Hepatocyte (in vitro differentiated cells): ENCODE measurements at places on chromosomes 7 and 10. TPM values are rescaled to one million over a fixed set of nuclear protein-coding genes. Genes with fewer than 3 reads are reported as not detected.

The SLC39A12 gene
- total RNA-seq: not detected in 2 replicates

- peak; percentile 84 for DNase-seq
These were observed 34.4 kb upstream of the SLF2 start for GRCh38 chr10:100878291-100878910.

GRCh38 chr7:43593010-43593409, 10.1 kb downstream of the STK17A start:
- DNase-seq: no peak

The KCND2 gene
- 2.6 and 3.6 TPM in 2 replicates for total RNA-seq

GRCh38 chr10:132659206-132660091, 121.9 kb downstream of the INPP5A start:
- no peak for DNase-seq

The HOXA7 gene
- 0.32 and 0.83 TPM in 2 replicates for total RNA-seq

The FAM24B gene
- total RNA-seq: not detected in 2 replicates

DNA sequence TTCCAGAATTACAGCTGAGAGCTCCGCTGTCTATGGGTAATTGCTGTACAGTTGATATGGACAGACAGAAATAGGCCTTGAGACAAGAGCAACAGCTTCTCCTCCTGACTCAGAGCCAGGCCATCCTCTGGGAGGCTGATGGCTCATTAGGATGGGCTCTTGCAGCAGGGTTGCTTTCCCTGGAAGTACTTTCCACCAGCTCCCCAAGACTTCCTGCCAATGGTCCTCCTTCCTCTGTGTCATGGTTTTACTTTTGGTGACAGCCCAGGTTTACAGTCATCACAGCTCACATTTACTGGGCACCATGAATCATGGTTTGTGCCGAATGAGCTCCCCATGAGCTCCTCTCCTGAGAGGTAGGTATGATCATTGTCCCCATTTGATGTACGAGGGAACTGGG, 131.8 kb downstream of the HECW1 start:
- DNase-seq: no peak

DNA sequence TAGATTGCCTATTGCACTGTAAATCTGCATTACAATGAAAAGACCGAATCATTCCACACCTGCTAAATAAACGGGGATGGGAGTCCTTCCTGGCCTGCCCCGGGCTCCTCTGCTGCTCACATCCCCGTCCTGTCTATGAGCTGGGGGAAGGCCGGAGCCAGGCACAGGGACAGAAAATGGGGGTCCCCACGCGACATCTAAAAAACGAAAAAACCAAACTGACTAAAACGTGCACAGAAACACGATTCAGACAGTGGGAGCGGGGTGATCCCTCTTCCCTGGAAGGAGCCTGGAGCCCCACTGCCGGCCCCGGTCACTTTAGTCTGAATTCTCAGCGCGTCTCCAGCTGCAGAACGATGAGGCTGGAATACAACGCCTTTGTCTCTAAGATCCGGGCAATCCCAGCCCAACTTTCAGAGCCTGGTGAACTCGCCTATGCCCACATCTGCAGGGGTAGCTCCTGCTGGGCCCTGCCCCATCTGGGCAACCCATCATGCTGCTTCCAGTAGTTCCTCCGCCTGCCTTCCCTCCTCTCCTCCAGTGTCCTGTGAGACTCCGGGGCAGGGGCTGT, 78.0 kb downstream of the ADARB2 start:
- DNase-seq: no peak

GRCh38 chr7:87517136-87517815, 41.8 kb upstream of the ABCB4 start:
- DNase-seq: no peak

DNA sequence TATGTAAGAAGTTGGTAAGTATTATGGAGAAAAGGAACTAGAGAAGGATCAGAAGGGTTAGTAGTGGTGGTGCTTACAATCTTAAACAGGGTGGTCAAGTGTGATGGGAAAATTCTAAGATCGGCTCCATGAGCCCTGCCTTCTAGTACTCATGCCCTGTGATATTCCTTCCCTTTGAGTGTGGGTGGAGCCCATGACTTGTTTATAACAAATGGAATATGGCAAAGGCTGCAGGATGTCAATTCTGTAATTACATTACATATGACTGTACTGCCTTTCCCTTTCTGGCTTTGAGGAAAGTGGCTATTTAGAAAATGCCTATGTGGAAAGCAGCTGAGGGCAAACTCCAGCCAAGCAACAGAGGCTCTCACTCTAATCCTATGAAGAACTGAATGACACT, 309.6 kb downstream of the AGMO start:
- no peak for DNase-seq

DNA sequence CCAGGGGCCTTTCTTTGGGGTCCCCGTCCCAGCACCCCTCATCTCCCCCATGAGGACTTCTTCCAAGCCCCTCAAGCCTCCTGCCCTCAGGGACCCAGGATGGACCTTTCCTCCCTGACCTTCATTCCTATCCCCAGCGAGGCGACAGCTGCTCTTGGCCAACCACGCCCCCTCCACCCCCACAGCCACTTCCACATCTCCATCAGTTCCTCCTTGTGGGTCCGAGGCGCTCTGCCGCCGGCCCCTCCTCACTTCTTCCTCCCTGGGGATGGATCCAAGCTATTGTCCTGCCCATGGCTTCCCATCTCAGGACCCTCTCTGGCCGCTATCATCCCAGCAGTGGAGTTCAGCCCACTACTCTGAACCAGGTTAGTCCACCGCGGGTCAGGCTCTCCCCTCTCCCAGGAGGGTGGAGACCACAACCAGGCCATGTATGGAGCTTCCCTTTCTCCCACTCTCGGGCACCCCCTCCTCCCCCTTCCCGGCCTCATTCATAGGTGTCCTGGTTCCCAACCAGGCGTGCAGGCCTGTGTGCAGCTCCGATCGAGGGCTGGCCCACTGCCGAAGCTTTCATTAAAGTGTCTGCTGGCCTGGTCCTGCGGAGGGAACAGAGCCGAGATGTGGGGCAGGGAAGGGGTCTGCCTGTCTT, 1.7 kb upstream of the SH2B2 start:
- DNase-seq: no peak

DNA sequence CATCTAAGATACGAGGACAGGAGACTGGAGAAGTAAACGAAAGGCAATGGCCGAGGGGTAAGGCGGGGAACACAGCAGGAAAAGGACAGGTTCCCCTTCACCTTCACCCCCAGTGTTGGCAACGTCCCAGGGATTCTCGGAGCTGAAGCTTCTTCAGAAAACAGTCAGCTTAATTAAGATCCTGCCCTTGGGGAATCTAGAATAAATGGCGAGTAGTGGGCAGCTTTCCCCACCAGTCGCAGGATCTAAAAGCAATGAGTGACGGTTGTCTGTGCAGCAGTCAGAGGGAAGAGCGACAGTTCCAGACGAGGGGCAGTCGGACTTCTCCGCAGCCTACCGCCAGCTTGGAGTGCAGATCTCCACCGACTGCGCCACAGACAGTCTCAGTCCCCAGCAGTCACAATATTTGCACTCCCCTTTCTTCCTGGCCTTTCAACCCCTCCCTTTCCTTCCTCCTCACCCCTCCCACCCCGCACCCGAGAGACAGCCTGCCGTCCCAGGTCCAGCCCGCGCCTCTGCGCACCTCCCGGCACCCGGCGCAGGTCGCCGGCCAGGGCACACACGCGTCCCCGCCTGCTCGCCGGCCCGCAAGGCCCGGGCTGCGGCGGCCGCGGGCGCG, 10.9 kb upstream of the SP8 start:
- DNase-seq: no peak

The PTER gene
- 14.6 and 21.6 TPM in 2 replicates for total RNA-seq

GRCh38 chr7:2482725-2483451, 6.7 kb upstream of the GRIFIN start:
- no peak for DNase-seq

DNA sequence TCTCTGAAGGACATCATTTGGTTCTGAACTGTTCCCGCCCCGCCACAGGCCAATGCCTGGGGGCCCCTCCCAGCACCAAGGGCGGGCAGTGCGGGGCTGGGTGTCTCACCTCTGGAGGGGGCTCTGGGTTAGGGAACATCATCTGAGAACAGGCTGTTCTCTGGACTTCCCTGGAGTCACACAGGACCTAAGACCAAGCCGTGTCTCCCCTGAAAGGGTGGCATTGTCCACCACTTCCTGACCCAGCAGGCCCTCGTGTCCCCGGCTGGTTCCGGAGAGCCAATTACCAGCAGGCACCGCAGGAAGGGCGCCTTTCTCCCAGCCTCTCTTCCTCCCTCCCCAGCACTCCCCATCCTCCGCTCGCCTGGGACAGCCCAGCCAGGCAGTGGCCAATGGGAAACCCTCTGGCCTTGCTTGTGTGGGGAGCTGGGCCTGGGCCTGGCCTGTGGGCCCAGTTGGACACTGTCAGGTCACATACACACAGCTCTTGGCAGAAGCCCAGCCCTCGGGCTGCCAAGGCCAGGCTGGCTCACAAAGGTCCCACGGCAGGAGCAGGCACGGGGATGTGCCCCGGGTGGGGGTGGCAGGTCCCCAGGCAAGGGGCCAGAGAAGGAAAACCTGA, 119.5 kb downstream of the SPDYE5 start:
- DNase-seq: no peak

DNA sequence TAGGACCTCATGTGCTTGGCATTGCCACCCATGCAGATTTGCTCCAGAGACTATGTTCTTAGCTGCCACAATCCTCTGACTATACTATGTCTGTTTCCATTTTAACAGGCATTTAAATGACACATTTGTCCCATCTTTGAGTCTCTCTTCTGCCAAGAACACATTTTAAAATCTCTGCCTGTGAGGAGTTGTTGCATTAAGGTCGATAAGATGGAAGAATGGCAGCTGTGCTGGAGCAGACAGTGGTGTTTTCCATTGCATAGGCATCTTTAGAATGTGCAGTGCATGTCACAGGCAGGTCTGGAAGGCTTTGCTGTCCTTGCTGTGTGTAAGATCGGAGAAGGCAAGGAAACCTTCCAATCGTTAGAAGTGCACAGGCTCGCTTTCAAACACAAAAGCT, 70.9 kb upstream of the CELF2 start:
- DNase-seq: no peak

DNA sequence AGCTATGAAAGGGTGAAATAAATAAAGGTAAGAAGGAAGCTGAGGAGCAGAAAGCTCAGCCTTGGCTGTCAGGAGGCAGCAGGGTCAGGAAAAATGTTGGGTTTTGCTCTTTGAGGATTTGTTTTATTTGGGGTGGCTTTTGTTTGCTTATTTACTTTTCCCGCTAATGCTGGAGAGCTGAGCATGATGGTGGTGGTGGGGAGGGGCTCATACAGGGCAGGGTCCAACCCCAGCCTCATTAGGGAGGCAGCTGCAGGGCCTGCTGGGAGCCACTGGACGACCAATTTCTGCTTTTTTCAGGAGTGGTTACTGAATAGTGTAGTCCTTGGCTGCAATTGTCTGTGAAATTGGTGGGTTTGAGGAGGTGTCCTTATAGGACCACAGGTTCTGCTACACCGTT, 36.3 kb downstream of the CCM2 start:
- DNase-seq: no peak

The CDHR3 gene
- 3.3 and 4.8 TPM in 2 replicates for total RNA-seq

DNA sequence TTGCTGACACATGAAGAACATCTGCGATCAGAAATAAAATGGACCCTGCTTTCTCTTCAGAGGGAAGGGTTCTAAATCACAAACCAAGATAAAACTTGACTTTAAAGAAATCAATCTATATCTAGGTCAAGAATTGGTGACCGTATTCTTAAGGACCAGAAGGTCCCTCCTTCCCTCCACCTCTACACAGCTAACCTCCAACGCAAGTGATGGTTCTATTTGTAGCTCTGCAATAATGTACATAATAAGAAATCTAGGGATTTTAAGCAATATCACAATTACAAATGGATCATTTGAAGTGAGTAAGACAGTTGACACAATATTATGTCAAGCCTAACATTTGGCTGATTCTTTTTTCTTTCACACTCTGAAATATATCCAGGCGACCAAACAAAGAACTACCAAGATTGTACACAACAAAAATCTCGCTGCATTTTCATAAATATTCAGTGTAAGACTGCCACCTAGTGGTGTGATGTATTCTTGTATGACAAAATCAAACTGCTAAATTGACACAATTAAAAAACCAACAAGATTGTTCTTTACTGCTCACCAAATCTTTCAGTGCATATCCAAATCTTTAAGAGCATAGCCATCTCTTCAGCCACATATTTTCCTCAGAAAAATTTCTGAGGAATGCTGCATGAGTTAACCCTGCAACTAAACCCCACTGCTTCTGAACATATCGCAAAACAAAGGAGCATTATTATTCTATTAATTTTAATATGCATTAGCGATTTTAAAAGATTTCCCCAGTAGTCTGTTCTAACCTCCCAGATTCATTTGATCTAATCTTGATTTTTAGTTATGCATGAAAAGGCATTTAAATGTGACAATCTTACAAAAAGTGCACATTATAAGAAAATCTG, 44.5 kb downstream of the ICA1 start:
- DNase-seq: peak; percentile 88

DNA sequence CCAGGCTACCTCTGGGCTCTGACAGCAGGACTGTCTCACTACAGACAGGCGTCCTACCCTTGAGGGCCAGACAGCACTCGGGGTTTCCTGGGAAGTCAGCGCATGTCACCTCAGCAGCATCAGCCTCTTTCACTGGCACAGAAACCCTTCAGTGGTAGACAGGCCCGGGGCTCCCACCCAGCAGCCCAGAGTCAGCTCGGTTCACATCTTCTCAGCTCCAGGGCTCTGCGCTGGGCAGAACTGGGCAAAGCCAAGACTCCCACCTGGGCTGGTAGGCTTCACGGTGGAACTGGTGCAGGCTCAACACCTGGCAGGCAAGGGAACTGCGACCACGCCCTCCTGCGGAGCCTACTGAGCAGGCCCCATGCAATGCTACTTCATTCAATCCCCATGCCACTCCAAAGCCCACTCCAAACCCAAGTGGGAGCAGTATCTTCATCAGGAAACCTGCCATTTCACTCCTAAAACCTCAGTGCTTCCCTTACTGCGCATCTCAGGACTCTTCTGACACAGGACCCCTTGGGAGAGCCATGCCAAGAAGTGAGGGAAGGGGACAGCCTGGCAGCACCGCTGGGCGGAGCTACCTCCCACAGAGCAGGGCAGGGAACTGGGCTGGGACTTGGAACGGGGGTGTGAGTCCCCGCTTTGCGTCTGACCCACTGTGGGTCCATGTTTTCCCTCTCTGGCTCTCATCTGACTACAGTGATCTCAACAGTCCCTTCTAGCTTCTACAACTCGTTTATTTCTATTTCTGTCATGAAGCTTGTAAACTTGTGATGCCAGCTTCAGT, 60.4 kb downstream of the SCRN1 start:
- no peak for DNase-seq

DNA sequence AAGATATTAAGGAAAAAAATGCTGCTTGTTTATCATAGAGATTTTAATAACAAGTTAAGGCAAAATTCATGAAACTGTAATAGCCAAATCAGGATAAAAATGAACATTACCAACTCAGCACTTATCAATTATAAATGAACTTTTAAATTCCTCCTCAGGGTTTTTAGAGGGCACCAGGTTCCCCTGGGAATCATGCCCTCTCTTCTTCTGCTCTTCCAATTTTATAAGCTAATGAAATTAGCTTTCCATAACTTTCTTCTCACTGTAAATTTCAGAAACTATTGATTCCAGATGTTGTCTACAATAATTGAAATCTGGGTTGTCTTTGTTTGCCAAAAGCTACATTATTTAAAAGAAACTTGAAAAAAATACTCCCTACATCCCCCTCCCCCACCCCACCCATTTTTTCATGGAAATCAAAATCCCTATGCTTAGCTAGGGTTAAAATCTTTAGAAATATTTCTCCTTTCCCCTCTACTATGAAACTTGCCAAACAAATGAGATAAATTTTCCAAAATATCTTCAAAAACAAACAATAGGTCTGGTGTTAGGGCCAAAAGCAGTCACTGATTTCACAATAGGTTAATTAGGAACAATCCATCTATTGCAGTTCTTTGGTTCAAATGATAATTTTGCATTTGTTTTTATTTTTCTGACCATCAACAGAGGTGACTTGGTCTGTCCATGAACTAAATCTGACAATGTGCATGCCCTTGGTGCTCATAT, 187.7 kb downstream of the DOCK4 start:
- no peak for DNase-seq
